ENCODE measurements at places on chromosomes 4 and X.

DNA sequence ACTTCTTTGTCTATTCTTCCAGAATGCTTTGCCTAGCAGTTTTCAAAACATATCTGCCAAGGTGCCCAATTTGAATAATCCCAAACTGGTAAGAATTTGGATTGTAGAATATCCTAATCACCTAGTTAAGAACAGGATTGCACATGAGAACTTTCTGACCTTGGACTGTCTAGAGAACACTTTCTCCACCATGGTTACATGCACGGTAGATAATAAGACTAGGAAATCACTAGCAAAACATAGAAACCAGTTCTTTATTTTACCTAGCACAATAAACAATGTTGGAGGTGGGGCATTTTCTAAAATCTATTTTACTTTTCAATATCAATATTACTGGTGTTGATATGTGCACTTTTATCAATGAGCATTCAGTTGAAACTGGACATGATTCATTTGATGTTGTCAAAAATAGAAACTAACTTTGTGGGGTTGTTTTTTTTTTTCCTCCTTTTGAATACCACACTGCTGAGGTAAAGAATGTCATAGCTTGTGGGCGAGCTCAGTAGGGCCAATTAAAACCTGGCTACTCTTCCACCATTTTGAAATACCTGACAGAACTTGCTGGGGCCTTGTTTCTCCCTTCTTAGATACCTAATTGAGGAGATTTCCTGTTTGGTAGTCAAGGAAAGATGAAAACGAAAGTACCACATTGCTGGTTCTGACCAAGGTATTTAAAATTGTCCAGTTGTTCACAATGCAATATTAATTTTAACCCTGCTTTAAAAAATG lies 10.4 kb downstream of the MID1IP1 start:
- DNase-seq, result no peak

- no peak for DNase-seq
Observed at GRCh38 chr4:54902271-54902670, 223.1 kb downstream of the KDR start.

DNA sequence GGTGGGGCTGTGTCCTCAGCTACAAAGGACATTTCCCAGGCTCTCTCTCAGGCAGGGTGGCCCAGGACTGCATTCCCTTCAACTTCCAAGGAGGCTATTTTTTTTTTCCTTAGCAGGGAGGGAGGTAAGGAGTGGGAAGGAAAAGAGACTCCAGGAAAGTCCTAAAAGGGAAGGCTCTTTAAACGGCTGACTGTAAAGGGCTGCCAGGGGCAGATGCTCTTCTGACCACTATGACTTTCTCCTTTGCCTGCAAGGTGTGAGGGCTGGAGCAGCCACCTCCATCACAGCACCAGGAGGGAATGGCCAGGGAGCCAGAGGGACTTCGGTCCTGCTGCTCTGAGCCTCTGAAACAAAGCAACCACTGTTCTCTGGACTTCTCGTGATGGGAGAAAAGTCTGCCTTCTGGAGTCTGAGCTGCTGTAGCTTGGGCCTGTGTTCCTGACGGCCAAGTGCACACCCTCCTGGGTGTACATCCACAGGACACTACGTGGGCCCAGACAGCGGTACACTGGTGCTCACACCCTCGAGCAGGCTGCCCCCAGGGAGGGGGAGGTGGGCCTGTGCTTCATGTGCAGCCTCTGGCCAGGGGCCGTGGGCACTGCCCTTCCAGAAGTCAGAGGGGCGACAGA lies 17.9 kb downstream of the NAT8L start:
- DNase-seq, result no peak

DNA sequence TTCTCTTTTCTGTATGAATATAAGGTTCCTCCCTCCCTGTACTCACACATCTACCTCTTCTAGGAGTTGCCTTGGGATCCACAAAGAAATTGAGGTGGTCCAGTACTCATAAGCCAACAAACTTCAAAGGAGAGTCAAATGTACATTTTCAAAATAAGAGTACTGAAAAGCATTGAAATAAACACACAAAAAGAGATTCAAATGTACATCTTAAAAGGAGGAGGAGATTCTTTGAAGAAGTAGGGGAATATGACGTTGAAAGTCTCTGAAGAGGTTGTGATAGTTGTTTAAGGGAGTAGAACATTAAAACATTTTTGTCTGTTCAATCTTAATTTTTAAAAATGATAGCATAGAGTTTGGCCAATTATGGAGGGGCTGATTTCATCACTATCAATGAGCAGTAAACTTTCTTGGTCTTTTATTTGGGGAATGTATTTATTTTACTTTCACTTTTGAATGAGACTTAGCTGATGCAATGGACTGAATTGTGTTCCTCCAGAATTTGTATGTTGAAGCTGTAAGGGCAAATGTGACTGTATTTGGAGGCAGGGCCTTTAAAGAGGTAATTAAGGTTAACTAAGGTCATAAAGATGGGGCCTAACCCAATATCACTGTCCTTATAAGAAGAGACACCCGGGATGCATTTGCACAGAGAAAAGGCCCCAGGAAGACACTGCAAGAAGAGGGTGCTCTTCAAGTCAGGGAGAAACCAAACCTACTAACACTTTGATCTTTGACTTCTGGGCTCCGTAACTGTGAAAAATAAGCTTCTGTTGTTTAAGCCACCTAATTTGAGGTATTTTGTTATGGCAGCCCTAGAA lies 226.3 kb upstream of the PGRMC2 start:
- DNase-seq, result no peak

DNA sequence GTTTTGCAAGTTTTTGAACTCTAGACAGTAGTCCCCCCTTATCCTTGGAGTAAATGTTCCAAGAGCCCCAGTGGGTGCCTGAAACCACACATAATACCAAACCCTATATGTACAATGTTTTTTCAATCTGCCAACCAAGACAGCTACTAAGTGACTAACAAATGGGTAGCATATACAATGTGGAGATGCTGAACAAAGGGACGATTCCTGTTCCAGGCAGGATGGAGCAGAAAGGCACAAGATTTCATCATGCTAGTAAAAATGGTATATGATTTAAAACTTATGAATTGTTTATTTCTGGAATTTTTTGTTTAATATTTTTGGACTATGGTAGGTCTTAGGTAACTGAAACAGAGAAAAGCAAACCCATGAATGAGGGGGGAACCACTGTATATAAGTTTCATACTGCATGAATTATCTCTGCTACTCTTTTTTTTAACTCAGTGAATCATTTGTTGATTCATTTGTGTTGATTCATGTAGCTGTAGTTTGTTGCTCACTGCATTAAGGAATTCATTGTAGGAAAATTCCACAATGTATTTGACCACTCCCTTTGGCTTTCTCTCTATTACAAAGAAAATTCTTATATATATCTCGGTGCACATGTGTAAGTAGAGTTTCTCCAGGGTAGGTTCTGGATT lies 21.9 kb upstream of the ANXA3 start:
- no peak for DNase-seq

DNA sequence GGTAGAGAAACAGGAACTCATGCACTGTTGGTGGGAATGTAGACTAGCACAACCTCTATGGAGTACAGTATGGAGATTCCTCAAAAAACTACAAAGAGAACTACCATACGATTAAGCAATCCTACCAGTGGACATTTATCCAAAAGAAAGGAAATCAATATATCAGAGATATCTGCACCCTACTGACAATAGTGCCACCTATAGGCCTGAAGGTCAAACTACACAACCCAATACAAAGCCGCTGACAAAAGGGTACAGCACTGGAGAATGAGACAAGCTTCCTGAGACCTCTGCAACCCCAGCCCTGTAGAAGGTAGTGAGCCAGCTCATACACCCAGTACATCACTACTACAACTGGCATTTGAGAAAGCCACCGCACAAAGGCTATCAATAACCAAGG lies 67.1 kb downstream of the CBR4 start:
- DNase-seq, result no peak

DNA sequence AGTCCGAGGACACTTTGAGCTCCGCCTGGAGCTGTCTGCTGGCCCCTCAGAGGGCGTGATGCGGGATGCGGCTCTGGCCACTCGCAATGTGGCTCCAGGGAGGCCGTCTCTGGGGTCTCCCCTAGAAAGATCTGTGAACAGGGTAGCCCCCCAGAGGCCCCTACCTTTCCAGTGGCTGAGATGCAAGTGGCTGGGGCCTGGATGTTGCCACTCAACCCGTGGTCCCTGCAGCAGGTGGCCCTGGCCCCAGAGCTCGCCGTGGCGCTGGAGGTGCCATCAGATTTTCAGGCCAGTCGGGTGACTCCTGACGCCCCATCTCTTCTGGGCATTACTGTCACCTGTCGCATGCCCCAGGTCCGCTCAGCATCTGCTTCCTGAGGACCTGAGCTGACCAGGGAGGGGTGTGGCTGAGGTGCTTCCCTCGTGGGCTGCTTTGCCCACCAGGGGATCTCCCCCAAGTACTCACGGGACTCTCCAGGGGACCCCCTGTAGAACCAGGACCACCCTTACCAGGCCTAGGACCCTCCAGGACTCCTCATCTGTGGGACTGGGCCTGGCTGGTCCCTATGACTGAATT lies 102.1 kb upstream of the LRPAP1 start:
- no peak for DNase-seq

Data from SHP77 treated with DMSO at 0.1 percent for 48 hours (cell line).